ENCODE measurements at places on chromosomes 11 and 22.
A peak's percentile ranks its signal among the peaks of the same experiment; 100 is the strongest.

- DNase-seq = peak; percentile 57
Observed at GRCh38 chr11:61963282-61964057, 4.0 kb downstream of the FTH1 start.

DNA sequence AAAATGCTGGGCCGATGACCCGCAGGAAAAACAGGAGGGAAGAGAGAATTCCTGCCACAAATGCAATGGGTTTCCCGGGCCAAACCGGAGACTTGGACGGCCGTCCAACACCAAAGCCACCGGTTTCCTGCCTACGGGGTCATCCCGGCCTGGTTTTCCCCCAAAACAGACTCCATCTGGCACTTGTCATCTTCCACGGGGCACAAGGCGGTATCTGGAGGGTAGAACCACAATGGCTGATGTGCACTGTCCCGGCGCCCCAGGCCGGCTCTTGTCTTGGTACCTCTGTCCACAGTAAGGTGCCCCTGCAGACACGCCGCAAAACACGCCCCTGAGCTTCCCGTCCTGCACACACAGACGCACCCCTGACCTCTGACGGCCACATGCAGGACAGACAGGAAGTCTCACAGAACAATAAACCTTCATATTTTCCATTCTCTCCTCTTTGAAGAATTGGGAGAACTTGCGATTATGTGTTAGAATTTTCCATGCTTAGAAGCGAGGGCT is 20.1 kb downstream of the CELSR1 start:
- DNase-seq = no peak

DNA sequence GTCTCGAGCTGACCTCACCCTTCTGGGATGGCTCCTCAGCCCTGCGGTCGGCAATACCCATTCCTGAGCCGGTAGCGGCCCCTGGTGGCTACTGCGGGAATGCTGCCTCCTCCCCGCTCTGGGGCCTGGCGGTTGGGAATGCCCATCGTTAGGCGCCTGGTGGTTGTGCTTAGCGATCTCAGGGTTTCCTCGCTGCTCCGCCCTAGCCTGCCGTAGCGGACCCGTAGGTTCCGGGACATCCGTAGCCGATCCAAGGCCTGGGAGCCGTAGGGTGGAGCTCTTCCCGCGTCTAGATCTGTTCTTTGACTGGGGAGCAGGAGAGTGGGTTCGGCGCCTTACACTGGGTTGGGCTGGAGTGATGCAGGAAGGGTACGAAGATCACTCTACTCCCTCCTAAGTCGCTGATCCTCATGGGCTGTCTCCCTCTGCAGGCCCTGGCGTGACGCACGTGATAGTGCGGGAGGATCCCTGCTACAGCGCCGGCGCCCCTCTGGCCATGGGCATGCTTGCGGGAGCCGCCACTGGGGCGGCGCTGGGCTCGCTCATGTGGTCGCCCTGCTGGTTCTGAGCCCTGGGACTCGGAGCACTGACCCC is 14.8 kb downstream of the PLEKHB1 start:
- peak; percentile 84 for DNase-seq

- DNase-seq = no peak
Observed at GRCh38 chr11:16936643-16937042, 77.6 kb downstream of the PLEKHA7 start.

- peak; percentile 48 for DNase-seq
Observed at GRCh38 chr11:19951558-19952115, 208.6 kb downstream of the DBX1 start.

- no peak for DNase-seq
Observed at GRCh38 chr11:88035271-88035670, 140.0 kb downstream of the RAB38 start.

All from CD4-positive, alpha-beta T cell treated with Interleukin-21 for 1 hour (primary cell).